Left renal cortex interstitium (tissue), 4 donors: ENCODE measurements at places on chromosomes 3 and 15. TPM values are rescaled to one million over a fixed set of nuclear protein-coding genes. Genes with fewer than 3 reads are reported as not detected.

DNA sequence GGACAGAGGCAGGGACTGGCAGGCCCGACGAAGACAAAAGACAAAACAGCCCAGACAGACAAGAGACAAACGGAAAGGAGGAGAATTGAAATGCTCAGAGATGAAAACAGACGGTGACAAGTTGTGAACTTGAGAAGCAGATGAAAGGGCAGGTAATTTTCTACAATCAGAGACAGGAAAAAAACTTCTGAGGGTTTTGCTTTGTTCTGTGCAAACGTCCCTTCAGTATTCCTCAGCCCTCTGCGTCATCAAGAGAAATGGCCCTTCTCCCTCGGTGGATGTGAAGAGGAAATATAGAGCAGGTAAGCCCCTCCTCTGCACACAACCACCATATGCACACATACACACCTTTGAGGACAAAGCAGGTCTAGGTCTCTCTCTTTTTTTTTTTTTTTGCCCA is 206.6 kb downstream of the UACA start:
- no peak for DNase-seq

DNA sequence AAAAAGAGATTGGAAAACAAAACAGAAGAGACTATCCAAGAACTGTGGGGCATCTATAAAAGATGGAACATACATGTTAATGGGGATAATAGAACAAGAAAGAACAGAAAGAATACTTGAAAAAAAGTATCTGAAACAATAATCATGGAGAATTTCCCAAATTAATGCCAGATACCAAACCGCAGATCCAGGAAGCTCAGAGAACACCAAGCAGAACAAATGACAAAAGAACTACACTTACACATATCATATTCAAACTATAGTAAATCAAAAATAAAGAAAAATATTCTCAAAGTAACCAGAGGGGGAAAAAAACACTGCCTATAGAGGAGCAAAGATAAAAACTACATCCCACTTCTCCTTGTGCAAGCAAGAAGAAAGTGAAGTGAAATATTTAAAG is 40.0 kb downstream of the CLASP2 start:
- no peak for DNase-seq

COL6A5 gene
- polyA plus RNA-seq = 0.06 TPM

DNA sequence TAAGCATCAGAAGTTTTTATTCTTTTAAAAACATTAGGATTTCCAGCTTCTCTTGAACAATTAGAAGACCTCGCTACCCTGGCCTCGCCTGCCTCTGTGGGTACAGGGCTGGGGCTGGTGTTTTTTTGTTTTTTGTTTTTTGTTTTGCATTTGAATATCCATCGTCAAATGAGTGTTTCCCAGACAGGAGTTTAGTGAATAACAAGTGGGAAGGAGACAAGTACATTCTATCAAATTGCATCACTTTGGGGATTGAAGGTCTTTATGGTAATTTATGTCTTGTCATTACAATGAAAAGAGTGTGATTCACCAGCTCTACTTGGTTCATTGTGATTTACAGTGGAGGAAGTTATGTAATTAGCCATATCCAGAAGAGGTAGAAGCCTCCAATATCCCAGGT is 161.1 kb upstream of the UBE2E1 start:
- DNase-seq = no peak

- DNase-seq = no peak
Observed at GRCh38 chr3:99884484-99884883, 66.8 kb downstream of the CMSS1 start.

DPH6 gene
- polyA plus RNA-seq = 14.8 TPM
